ENCODE measurements at places on chromosomes 13 and 19.

- DNase-seq: peak; percentile 89
Measured at GRCh38 chr19:38851622-38852230, 1.9 kb upstream of the HNRNPL start.

DNA sequence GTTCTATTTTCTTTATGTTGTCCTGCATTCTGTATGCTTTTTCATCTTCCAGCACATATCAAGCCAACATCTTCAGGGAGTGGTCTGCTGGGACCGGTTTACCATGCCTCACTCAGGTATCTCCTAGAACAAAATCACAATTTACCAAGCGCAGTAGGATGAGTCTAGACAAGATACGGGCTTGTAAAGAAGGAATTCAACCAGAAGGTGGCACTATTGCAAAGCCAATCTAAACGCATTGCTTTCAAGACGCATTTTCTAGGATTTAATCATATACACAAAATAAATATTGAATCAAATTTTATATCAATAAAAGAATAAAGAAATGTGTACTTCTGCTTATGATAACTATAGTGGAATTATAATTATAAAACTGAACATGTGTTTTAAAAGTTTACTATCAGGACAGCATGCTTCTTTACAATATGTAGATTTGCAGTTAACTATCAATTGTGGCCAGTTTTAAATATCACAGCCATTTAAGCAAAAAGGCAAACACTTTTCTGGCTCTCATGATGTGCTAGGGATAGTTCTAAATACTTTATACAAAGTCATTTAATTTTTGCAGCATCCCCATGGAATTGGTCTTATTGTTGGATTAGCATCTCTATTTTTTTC lies 16.1 kb upstream of the TPP2 start:
- no peak for DNase-seq

DNA sequence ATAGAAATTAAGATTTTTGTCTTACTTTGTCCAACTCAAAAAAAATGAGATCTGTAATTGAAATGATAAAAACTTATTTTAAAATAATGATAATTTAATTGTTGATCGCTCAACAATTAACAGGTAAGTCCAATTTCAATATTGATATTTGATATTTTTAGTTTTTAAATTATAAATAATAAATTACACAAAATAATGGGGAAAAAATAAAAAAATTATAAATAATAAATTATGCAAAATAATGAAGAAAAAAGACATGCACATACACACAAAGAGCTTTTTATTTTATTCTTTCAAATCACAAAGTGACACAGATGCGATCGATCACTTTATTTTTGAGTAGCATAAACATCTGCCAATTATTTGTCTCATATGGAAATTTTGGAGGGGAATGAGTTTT lies 40.8 kb downstream of the KCTD12 start:
- DNase-seq: no peak

DNA sequence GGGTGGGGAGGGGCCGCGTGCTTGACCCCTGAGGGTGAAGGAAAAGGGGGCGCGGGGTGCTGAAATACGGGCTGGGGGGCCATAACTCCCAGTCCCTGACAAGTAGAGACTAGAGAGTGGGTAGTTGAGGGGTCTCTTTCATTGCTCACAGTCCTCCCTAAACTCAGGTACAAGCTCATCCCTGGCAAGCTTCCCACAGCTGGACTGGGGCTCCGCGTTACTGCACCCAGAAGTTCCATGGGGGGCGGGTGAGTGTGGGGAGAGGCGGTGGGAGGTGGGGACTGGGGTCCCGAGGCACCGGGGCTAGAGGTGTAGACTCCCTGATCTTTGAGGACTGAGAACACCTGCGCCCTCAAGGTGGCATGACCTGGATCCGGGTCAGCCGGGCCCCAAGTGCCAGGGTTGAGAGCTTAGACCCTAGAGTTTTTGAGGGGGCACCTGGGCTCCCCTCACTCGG lies 1.3 kb downstream of the ETV2 start:
- DNase-seq: no peak

DNA sequence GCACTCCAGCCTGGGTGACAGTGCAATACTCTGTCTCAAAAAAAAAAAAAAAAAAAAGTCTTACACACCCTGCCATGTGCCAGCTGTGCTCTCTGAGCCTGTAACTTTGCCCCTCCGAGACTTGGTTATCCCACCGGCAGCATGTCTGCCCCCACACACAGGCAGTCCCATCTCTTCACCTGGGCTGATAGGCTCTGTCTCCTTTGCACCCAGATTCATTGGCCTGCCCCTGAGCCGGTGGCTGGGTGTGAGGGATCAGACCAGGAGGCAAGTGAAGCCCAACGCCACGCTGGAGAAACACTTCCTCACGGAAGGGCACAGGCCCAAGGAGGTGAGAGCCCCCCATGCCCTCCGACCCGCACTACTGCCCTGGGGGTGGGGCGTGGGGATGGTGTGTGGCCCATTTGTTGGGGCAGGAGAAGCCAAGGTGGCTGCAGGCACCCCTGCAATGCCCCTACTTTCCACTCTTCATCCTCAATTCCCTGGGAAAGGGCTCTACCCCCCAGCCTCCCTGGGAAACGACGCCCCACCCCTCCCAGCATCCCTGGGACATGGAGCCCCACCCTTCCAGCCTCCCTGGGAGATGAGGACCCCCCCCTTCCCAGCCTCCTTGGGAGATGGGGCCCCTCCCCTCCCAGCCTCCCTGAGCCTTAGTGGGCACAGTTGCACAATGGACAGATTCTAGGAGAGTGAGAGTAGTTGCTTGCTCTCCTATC lies 45.3 kb downstream of the CERS4 start:
- DNase-seq: no peak

DNA sequence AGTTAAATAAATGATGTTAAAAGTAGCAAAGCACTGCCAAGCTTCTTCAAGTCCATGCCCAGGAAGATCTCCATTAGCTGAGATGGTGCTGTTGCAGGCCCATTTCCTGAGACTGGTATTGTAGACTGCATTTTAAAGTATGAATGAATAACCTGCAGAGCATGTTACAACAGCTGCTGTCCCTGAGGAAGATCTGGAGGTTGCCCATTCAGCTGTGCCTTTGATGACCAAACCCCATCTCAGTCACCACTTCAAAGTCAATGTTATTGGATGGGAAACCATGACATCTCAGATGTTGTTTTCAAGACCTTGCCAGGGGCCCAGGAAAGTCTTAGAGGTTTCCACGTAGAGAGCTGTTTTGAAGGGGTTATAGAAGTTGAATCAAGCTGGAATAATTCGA lies 281.3 kb downstream of the MTUS2 start:
- DNase-seq: no peak

GRCh38 chr13:24630851-24631620 lies 49.2 kb upstream of the ATP12A start:
- DNase-seq: no peak

GRCh38 chr19:1469255-1470054 lies 9.6 kb downstream of the C19orf25 start:
- no peak for DNase-seq

GRCh38 chr19:47284324-47284899 lies 9.7 kb downstream of the INAFM1 start:
- DNase-seq: no peak

GRCh38 chr13:91031508-91031907 lies 316.0 kb upstream of the MIR17HG start:
- DNase-seq: no peak

DNA sequence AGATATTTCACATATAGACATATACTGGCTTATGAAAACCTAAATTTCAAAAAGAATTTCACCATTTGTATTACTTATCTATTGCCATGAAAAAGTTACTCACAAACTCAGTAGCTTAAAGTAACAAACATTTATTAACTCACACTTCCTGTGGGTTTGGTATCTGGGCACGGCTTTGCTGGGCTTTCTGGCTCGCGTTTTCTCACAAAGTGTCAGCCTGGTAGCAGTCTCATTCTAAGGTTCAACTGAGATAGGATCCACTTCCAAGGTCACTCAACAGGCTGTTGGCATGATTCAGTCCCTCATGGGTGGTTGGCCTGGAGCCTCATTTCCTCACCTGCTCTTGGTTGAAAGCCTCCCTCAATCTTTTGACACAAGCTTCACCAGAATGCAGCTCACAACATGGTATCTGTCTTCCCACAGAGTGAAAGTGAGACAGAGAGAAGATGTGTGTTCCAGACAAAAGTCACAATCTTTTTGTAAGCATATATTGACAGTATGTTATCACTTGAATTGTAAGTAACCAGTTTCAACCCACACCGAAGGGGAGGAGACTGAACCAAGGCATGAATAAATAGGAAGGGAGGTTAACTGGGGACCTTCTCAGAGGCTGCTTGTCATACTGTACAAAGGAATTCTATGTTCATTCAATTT lies 1065.8 kb upstream of the SPRY2 start:
- no peak for DNase-seq

GRCh38 chr13:101572456-101572855 lies 120.0 kb downstream of the ITGBL1 start:
- no peak for DNase-seq

- no peak for DNase-seq
Measured at GRCh38 chr13:28415994-28416421, 78.9 kb downstream of the FLT1 start.

GRCh38 chr13:91592056-91593014 lies 193.9 kb downstream of the GPC5 start:
- no peak for DNase-seq

GRCh38 chr13:48233046-48233888 lies at the start of gene ITM2B:
Gene ITM2B, plus strand, starts transcription at chr13:48233206. Its CDS starts 155 bp downstream, at chr13:48233361.
- DNase-seq: peak; percentile 42

DNA sequence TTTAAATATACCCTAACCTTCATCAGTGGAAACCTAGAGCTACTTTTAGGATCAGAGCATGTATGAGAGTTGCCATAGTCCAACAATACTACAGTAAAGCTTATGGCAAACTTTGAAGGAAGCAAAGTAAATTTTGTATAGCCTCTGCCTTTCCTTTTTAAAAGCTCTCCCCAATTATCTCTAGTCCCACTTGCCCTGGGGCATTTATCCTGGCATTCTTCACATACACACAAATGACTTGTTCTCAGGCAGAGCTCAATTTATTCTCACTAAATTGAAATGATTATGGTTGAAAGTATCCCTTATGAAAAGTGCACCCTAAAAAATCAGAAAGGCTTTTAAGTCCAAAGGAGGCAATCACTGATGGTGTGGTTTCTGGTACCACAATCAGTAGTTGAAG lies 94.1 kb upstream of the UFM1 start:
- no peak for DNase-seq

- no peak for DNase-seq
Measured at GRCh38 chr13:113148407-113148806, 10.0 kb upstream of the PROZ start.

All from stimulated activated CD4-positive, alpha-beta T cell treated with anti-CD3 and anti-CD28 coated beads, Interleukin-4, amount 100 ng/mL, for 48 hours (primary cell).